Umbilical cord (tissue), 2 donors: ENCODE measurements at places on chromosomes 11 and 22. TPM values are rescaled to one million over a fixed set of nuclear protein-coding genes. Genes with fewer than 3 reads are reported as not detected.

DNA sequence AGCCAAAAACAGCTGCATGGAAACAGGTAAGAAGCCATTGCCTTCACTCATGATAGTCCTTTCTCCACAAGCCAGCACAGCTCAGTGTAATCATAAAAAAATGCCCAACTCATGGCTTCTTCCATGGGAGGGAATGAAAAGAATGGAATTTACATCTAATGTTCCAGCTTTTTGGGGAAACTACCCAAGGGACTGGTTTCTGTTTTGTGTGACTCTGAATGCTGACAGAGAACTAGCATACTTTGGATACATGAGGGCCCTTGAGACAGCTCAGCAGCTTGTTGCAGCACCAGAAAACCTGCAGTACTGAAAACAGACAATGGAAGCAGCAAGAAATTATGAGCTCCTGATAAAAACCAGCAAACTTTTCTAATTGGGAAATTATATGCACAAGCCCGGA, 24.2 kb upstream of the HORMAD2 start:
- no peak for DNase-seq

- no peak for DNase-seq
Observed at GRCh38 chr11:60929764-60930163, 5.5 kb downstream of the TMEM132A start.

GRCh38 chr11:67027483-67027930, 4.6 kb downstream of the SYT12 start:
- DNase-seq = no peak

DNA sequence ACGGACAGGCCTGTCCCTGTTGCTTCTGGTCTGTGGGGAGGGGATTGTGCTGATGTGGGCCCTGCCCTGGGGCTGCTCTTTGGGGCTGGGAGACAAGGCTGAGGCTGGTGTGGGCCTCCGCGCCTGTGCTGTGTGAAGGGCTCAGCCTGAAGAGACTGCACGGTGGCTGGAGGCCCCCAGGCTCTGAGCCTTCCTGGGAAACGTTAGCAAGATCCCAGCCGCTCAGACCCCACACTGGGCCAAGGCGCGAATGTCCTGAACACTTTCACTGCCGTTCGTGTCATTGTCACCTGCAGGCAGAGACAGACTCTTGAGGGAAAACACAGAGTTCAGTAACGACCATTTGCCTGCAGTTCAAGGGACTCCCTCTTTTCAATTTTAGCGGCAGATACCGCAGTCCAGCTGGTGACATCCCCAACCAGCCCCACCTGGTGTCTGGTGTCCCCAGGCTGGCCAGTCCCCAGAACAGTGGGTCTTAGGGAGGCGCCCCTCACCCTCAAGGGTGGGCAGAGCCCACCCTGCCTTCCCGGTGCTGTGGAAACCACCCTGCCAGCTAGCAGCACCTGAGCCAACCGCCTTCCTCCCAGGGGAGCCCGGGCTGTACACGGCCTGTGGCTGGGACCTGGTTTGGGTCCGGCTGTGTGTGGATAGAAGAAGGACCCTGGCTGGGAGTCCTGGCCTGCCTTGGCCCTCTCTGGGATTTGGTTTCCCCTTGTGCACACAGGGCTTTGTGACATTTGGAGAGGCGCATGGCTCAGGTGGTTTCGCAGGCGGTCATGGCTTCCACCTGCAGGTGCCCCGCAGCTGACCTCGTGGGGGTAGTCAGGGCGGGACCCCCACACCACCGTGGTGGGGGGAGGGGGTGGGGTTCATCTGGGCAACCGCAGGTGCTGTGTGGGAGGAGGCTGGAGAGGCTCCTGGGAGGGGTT, 5.7 kb downstream of the PANX2 start:
- DNase-seq = peak; percentile 31

Gene TECTA
- total RNA-seq = 10.4 TPM

DNA sequence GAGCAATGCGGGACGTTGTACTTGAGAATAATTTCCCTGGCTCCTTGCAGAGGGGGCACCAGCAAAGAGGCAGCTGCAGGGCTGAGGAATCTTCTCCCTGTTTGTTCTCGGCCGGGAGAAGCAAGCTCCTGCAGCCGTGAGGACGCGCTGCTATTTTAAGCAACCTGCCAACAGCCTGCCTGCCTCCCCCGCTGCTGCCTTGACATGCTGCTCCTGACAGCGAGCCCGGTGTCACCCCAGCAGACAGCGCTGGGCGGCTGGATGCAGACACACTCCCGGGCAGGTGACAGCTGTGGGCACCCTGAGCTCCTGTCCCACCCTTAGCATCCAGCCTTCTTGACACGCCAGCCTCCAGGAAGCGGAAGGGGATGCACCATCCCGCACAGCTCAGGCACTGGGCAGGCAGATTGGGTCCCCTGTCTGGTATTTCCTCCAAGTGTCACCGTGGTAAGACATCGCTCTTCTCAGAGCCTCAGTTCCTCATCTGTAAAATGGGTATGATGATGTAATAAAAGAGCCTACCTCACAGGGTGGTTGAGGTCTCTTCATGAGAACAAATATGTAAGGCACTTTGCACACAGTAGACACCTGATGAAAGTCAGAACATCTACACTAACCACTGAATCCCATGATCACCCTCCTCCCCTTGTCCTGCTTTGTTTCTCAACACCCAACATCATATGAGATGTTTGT, 530.6 kb downstream of the MN1 start:
- no peak for DNase-seq

DNA sequence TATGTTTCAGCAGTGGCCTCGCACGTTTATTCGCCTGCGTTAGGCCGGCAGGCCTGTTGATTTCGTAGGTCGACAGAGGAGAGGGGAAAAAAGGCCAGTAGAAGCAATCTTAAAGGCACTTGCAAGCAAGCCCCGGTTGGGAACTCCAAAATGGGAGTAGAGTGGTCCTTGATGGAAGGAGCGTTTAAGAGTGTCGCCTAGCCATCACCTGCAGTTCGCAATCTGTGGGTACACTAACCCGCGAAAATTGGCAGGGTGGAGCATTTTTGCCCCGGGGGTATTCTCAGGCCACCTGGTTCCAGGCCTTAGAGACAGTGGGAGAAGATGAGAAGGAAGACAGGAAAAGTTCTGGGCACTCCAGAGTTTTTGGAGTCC, 1.1 kb downstream of the EWSR1 start:
- peak; percentile 13 for DNase-seq
